ENCODE measurements at places on chromosomes 1 and 21.

GRCh38 chr1:101438359-101438758 lies 201.5 kb downstream of the S1PR1 start:
- no peak for DNase-seq

GRCh38 chr1:152501704-152502103 lies 8.9 kb upstream of the LCE5A start:
- DNase-seq, result no peak

- no peak for DNase-seq
Measured at GRCh38 chr1:31627930-31628559, 10.6 kb downstream of the HCRTR1 start.

DNA sequence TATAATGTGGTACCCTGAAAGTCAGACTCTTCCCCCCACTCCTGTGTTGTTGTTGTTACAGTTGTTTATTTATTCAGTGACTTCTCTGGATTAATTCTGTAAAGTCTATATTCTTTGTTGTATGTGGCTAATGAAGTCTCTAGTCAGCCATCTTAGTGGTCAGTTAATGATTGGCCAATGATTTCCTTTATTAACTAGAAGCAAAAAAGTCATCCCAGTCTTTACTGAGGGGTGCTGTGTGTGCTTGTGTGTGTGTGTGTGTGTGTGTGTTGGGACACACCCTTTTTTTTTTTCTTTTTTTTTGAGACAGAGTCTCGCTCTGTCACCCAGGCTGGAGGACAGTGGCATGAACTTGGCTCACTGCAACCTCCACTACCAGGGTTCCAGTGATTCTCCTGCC lies 37.3 kb upstream of the HYI start:
- DNase-seq, result no peak

- DNase-seq, result no peak
Measured at GRCh38 chr1:46394108-46394871, at the start of gene FAAH. FAAH (plus strand) TSS chr1:46394317; CDS start chr1:46394349, 32 bp downstream.

DNA sequence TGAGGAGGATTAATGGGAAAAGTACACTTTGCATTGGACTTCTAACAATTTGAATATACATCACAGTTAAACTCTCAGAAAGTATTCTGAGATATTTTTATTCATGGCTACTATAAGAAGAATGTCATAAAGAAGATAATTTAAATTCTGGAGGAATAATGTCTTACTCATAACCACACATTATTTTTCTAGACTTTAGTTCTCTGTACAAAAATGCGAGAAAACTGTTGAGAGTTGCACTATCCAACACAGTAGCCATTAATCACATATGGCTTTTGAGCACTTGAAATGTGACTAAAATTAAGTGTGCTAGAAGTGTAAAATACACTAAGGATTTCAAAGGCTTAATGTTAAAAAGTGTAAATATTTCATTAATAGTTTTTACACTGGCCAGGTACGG lies 53.8 kb downstream of the CRB1 start:
- no peak for DNase-seq

DNA sequence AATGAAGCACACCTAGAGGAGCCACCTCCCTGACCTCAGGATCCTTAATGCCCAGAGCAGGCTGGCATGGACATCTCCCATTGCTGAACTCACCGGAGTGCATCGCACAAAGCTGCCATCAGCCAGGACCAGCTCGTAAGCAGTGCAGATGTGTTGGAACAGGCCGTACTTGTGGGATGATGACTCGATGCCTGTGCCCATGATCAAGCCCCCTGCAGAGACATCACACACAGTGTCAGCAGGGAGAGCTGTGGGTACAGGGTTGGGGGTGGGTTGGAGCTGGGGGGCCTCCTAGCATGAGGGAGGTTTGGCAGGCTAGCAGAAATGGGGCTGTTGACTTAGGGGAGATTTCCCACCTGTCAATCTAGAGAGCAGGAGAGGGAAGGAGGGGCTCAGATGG lies 12.0 kb downstream of the DHCR24 start:
- no peak for DNase-seq

- no peak for DNase-seq
Measured at GRCh38 chr1:88276163-88276562, 407.9 kb upstream of the PKN2 start.

- no peak for DNase-seq
Measured at GRCh38 chr1:24379733-24380315, 33.8 kb downstream of the STPG1 start.

GRCh38 chr1:53043271-53043670 lies 18.7 kb upstream of the PODN start:
- DNase-seq, result no peak

DNA sequence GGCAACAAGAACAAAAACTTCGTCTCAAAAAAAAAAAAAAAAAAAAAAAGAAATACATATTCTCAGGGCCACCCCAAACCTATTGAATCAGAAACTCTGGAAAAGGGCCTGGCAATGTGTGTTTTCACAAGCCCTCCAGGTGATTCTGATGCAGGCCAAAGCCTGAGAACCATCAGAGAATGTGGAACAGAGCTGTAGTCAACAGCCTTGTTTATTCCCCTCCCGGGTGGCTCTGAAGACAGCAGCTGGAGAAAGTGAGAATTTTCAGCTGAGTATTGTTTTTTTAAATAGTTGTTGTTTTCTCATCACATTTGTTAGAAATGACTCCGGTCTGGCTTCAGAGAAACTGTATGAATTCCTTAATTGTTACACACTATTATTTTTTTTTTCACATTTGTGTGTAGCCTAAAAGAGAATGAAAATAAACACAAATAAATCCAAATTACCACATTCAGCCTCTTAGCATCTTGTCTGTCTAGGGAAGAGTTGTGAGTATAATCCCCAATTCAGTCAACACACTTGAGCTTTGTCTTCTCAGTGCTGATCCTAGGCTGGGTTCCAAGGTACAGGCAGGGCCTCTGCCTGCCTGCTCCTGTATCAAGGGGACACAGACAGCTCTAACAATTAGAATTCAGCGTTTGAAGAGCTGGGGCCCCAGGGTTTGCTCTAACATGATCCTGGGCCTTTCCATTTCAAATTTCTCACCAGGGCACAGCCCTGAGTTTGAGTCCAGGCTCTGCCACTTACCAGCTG lies 6.6 kb upstream of the AZIN2 start:
- no peak for DNase-seq

- DNase-seq, result peak; percentile 68
Measured at GRCh38 chr1:40036574-40036973, 4.0 kb upstream of the CAP1 start.

DNA sequence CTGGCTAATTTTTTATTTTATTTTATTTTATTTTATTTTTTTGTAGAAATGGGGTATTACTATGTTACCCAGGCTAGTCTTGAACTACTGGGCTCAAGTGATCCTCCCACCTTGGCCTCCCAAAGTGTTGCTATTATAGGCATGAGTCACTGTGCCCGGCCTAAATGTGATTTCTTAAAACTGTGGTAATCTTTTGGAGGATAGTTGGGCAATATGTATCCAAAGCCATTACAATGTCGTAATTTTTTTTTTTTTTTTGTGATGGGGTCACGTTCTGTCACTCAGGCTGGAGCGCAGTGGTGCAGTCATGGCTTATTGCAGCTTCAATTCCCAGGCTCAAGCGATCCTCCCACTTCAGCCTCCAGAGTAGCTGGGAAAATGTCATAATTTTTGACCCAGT lies 14.2 kb downstream of the ETV3L start:
- DNase-seq, result no peak

- no peak for DNase-seq
Measured at GRCh38 chr1:160077486-160077885, 3.9 kb upstream of the KCNJ9 start.

Data from hematopoietic multipotent progenitor cell treated with erythropoietin and hydrocortisone succinate and interleukin-3 and kit ligand, for 17 days (in vitro differentiated cells).